ENCODE measurements at places on chromosomes 16 and 17.

DNA sequence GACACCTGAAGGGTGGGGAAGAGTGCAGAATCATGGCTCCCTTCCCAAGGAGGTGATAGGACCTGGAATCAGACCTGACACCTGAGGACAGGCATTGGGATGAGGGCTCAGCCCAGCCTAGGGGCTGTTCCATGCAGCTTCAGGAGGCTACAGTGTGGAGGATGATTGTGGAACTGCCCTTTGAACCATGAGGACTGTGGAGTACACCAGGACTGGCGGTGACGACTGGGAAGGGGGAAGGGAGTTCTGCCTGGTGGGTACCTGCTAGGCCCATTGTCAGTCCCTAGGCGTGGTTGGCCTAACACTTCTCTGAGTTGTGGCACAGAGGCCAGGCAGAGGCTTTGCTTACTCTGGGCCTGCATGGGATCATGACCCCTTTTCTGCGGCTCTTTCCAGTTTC lies 76.1 kb downstream of the MPRIP start:
- no peak for DNase-seq

DNA sequence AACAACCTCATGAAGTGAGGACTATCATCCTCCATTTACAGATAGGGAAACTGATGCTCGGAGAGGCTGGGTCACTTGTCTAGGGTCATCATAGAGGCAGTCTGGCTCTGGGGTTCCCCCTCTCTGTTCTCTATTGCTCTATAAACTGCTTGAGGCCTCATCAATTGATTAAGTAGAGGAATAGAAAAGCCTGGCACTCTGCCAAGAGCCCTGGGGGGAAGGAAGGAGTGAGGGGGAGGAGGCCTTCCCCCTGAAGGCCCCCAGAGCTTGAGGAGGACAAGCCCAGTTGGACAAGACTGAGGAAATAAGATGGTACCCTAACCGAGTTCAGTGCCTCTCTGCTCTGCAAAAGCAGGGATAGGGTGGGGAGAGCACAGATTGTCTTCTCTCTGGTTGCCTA lies 21.0 kb downstream of the SDK2 start:
- DNase-seq, result no peak

DNA sequence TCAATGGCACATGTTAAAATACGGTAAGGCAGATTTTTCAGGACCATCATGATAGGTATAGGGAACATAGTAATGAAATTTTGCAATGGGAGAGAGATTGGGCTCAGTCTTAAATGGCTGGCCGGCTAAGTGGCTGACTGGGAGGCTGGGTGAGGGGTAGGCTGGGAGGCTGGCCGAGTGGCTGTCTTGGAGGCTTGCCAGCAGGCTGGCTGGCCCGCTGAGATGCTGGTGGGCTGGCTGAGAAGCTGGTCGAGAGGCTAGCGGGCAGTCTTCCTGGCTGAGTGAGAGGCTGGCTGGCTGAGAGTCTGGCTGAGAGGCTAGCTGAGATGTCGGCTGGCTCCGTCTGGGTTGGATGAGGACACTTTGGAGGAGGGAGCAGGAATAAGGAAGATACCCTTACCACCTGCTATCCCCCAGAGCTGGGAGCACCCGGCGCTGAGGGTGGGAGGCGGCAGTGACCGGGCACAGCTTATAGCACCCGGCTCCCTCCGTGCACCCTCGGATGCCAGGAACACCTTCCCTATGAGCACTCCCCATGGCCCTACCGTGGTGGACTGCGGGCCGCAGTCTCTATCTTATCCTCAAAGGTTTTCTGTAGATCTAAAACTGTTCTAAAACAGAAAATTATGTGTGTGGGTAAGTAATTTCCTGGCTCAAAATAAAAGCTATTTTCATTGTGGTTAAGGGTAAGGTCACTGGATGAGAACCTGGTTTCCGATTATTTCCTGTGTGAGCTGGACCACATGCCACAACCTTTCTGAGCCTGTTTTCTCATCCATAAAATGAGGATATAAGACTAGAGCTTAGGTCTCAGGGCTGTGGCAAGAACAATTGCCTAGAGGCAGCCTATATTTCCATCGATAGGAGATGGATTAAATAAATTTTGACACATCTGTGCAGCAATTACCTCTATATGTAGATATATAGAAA lies 34.5 kb upstream of the TMC5 start:
- DNase-seq, result peak; percentile 58

- no peak for DNase-seq
Observed at GRCh38 chr17:29628644-29629043, 5.9 kb upstream of the CORO6 start.

GRCh38 chr17:77609553-77610517 lies 348.7 kb upstream of the TNRC6C start:
- peak; percentile 84 for DNase-seq

DNA sequence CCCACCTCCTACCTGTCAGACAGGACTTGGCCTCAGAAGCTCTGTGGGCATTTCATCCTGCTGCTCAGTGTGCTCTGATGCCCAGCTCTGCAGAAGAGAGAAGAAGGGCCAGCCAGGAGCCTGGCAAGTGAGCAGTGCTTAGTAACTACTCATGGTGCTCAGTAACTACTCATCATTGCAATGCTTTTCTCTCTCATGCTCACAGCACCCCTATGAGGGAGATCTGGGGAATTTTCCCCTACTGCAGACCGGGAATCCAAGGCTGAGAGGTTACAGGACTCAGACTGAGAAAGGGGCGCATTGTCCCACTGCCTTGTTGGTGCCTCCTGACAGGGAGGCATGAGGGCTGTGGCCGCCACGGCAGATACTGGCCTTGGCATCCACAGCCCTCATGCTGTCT lies 261.1 kb downstream of the C16orf95 start:
- DNase-seq, result no peak

DNA sequence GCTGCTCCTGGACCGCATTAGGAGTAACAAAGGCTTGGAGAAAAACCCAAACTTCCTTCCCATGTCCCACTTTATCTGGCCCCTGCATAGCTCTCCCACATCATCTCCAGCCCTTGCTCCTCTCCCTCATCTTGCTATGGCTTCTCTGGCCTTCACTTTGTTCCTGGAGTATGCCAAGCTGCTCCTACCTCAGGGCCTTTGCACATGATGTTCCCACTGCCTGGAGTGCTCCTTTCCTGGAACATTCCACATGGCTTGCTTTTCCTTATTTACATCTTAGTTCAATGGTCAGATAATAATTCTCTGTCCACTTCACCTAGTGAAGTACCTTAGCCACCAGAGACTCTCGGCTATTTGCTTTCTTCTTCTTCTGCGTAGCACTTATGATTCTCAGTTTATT lies 4.3 kb upstream of the KSR1 start:
- DNase-seq, result no peak

DNA sequence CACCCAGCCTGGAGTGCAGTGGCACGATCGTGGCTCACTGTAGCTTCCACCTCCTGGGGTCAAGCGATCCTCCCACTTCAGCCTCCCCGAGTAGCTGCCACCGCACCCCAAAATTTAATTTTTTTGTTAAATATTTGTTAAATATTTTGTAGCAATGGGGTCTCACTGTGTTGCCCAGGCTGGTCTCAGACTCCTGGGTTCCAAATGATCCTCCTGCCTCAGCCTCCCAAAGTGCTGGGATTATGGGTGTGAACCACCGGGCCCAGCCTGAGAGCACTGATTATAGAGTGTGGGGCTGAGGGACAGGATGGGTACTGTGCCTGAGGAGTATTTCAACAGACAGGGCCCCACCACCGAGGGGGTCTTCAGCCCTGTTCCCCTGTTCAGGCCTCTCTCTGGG lies 35.6 kb downstream of the TPSG1 start:
- no peak for DNase-seq

- no peak for DNase-seq
Observed at GRCh38 chr17:72566671-72567484, 446.1 kb downstream of the SOX9 start.

DNA sequence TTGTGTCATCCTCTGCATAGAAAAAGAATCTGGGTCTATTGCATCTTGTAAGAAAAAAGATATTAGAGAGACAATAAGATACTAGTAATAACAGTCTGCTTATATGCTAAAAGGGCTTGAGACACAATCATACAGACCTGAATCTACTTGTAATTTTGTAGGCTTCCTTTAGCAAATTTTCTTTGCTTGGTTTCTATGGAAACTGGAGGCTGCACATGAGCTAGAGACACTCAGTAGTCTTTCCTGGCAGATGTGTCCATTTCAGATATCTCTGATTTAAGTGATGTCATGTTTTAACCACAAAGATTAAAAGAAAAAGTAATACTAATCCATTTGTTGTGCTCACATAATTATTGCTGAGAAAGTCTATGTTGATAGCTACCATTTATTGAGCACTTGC lies 123.9 kb upstream of the GNAO1 start:
- DNase-seq, result no peak

DNA sequence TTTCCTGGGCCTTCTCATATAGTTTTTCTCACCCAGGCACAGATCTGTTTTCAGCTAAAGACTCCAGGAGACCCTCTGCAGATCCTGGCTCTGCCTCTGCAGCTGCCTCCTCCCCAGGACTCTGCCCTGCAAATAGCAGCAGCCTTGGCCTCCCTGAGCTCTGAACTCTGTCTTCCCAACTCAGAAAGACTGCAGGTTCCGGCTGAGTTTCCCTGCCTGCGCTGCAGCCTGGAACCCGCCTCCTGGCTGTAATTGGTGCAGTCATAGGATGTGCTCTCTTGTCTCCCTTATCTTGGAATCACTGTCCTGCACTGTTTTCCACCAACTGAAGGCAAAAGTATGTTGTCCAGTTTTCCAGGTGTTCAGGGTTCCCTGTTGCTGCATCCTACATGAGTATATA lies 14.3 kb upstream of the DNASE1 start:
- DNase-seq, result peak; percentile 14

GRCh38 chr16:23377071-23377931 lies 75.2 kb downstream of the SCNN1B start:
- no peak for DNase-seq

DNA sequence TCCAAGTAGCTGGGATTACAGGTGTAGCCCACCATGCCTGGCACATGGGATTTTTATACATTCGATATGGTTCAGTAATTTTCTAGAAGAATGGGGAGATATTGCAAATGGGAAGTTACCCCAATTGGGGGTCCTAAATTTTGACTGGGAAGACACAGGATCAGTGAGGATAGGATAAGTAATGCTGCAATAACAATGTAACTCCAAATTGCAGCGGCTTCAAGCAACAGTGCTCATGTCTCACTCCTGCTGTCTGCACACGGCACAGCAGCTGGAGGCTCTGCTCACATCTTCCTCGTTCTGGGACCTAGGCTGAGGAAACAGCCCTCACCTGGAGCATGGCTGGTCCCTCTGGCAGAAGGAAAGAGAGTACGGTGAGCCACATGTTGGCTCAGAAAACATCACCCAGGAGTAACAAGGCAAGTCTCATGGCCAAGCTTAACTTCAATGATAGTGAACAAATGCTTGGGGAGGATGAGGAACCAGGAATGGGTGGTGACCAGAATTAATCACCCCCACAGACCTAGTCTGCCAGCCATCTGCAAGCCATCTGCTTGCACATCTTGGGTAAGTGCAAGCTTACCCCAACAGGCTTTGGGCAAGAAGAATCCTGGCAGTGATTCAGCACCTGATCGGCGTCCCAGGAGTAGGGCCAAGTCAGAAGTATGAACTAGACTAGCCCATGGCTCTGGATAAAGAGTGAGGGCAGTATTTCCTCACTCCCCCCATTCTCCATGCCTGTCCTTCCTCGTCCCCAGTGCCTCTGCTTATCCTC lies 229.2 kb downstream of the COPRS start:
- DNase-seq, result no peak

- DNase-seq, result no peak
Observed at GRCh38 chr17:34527908-34528470, 51.4 kb upstream of the TMEM132E start.
